Fibroblast of skin of back (primary cell): ENCODE measurements at places on chromosomes 1 and 21.

GRCh38 chr1:63522891-63523728, at the start of the genes EFCAB7 and ITGB3BP:
EFCAB7 (plus strand) TSS chr1:63523525; CDS start chr1:63525573, 2,048 bp downstream.
ITGB3BP (minus strand) TSS chr1:63523225; CDS start chr1:63523133, 92 bp downstream.
- peak; percentile 94 for DNase-seq

- DNase-seq: no peak
Observed at GRCh38 chr1:2398871-2399270, 7.2 kb downstream of the RER1 start.

- no peak for DNase-seq
Observed at GRCh38 chr1:100704473-100704872, 15.1 kb upstream of the VCAM1 start.

DNA sequence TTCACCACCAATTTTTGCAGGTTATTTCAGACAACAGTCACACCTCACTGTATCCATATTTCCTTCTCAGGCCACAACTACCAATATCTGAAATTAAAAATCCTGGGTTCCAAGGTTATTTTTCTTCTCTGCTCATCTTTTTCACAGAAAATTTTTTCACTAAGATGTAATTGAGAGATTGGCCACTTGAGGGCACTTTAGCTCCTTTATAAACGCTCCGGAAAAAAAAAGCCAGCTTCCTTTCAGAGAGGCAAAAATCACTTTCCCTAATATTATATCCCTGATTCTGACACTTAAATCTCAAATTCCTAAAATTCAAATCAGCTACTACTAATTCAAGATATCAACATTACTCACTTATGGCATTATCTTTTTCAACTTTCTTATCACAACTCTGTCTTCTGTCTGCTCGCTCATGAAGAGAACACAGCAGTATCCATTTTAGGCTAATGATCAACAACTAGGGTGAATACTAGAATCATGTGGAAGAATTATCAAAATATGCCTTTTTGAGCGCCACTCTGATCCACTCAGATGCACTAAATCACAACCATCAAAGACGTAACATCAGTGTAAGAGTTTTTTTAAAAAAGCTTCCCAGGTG, 101.4 kb upstream of the RGS1 start:
- peak; percentile 29 for DNase-seq

- peak; percentile 51 for DNase-seq
Observed at GRCh38 chr1:22039594-22040285, 12.8 kb upstream of the CDC42 start.

DNA sequence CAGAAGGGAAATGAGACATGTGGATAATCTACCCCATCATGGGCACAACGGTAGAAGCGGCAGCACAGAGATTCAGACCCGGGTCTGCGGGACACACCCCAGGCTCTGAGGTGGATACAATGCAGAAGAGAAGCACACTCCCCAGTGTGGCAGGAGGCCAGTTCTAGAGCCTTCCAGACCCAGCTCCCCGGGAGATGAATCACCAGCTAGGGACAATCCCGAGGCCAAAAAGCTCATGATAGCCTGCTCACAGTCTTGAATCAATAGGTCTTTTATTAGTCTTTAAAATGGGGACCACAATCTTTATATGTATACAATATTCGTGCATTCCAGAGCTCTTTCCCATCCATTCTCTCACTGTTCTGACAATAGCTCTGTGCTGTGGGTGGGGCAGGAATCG, 57.3 kb upstream of the DIRAS3 start:
- peak; percentile 41 for DNase-seq

- DNase-seq: no peak
Observed at GRCh38 chr1:109933856-109934711, 23.4 kb downstream of the CSF1 start.

DNA sequence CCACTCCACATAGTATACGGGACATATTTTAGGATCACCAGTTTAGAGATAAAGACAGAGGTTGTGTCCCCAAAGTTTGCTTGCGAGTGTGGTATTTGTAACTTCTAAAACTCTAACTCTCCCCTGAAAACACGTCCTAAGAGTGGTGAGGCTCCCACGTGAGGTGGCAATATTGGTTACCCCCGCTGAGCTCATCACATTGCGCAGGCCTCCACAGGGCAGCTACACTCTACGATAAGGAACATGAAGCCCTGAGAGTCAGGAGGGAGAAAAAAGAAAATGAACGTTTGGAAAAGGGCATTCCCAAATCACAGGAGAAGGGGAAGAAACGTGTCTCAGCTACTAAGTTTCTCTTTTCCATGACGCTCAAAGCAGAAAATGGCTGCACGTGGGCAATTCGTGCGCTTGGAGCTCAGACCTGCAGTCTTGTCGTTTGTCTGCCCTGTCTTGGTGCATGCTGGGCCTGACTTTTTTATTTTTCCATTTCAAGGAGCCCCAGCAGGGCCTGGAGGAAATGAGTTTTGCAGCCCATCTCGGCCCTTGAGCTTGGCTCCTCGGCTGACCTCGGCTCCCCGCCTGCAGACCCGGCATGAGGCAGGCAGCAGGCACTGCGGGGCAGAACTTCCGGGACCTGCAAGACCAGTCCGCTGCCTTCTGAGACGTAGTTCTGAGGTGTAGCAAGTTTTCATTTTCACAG, 25.7 kb downstream of the ERG start:
- DNase-seq: no peak

GRCh38 chr1:16174886-16175598, 19.2 kb upstream of the EPHA2 start:
- no peak for DNase-seq

GRCh38 chr1:91714867-91715381, 171.0 kb downstream of the TGFBR3 start:
- DNase-seq: no peak

DNA sequence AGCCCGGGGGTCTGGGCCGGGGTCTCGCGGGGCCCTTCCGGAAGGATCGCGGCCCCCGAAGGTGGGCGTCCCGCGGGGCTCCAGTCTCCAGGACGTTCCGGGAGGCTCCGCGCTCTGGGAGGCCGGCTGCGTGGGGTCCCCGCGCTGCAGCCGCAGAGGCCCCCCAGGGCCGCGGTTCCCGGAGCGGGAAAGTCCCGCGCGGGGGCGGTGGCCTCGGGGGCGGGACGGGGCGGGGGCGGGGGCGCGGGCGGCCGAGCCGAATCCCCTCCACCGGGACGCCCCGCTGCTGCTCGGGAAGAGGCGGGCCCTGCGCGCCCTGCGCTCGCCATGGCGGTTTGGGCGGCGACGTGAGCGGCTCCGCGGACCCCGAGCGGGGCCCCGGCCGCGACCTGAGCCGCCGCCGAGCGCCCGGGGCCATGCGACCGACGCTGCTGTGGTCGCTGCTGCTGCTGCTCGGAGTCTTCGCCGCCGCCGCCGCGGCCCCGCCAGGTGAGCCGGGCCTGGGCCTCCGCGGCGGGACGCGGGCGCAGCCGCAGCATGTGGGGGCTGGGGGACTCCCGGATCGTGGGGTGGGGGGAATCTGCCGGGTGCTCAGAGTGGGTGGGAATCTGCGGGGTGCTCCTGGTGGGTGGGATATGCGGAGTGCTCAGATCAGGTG, at the start of gene IFNGR2:
TSS of gene IFNGR2 (plus strand) at position 286 of the 658 bp plus-strand sequence. CDS start at position 417, 131 bp downstream.
- DNase-seq: peak; percentile 53

GRCh38 chr1:182460550-182460951, 10.6 kb downstream of the RGSL1 start:
- DNase-seq: no peak

DNA sequence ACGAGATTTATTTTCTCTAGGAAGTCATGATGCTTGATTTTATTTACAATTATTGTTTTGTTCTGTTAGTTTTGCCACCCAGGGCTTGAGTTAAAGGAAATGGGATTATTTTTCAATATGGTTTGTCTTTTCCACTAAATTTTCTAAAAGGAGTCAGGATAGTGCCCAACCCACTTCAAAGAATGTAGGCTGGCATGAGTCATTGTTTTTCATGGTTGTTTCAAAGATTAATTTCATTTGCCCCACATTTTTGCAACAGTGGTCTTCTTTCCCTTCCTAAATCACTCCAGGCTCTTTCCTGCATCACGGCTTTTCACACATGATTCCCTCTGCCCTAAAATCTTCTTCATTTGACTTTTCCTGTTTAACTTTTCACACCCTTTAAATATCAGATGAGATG, 2.5 kb downstream of the SLAMF6 start:
- peak; percentile 45 for DNase-seq

- peak; percentile 3 for DNase-seq
Observed at GRCh38 chr1:167455786-167456446, 62.4 kb downstream of the CD247 start.

GRCh38 chr1:89995598-89996449, 914 bp downstream of the ZNF326 start:
- DNase-seq: peak; percentile 13

- DNase-seq: peak; percentile 83
Observed at GRCh38 chr1:234862944-234863515, 253.1 kb upstream of the IRF2BP2 start.

DNA sequence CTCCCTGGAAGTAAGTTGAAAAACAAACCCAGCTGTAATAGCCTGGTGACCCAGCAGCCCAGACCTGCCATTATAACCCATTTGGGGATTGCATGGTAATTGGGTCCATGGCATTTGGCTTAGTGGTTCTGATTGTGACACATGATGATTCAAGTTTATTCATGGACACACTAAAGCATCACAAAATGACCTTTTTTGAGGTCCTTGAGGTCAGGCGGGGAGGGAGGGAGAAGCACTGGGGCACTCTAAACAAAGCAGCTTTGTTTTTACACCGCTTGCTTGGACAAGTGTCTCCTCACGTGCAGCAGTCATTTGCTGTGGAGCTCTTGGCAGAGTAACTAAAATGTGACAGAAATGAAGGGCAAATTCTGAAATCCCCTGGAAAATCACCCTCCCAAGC, 241.0 kb upstream of the SGIP1 start:
- no peak for DNase-seq

- DNase-seq: no peak
Observed at GRCh38 chr1:222263791-222264190, 284.1 kb downstream of the HHIPL2 start.

- no peak for DNase-seq
Observed at GRCh38 chr1:53591924-53592323, 132.7 kb downstream of the DMRTB1 start.

DNA sequence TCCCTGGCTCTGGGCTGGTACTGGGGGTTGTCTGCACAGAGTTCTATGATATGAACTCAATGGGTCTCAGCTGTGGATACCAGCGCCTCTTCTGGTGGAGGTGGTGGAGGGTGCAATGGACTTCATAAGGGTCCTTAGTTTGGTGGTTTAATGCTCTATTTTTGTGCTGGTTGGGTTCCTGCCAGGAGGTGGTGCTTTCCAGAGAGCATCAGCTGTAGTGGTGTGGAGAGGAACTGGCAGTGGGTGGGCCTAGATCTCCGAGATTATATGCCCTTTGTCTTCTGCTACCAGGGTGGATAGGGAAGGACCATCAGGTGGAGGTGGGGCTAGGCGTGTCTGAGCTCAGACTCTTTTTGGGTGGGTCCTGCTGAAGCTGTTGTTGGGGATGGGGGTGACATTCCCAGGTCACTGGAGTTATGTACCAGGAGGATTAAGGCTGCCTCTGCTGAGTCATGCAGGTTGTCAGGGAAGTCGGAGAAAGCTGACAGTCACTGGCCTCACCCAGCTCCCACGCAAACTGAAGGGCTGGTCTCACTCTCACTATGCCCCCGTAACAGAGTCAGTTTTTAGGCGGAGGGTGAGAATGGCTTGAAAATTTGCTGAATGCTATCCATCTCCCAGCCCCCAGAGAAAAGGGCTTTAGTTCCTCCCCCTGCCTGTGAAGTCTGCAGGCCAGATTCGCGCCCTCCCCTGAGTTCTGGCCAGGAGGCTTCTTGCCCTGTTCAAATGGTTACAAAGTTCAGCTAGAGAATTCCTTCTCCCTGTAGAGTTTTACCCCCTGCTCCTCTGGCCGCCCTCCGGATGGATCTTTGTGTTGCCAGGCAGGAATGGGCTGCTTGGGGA, 902.9 kb downstream of the LTN1 start:
- DNase-seq: no peak

- no peak for DNase-seq
Observed at GRCh38 chr1:239786464-239786863, 305.2 kb upstream of the FMN2 start.

DNA sequence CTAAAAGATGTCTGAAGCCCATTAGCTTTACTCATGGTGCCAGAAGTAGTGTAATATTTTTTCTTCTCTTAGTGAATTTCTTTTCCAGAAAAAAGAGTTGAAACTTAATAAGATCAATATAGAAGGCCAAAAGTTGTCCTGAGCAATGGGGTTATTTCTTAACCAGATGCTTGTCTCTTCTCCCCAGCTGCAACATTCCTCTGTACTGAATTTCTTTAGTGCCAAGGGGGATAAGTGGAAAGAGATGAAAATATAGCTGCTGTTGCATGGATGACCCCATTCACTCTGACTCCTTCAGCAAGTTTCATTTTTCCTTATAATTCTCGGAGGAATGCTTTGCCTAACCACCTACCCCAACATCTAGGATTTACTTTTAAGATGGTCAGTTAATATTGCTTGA, 675.0 kb downstream of the USP25 start:
- DNase-seq: no peak
